ENCODE measurements at places on chromosomes 16 and 17.

GRCh38 chr16:66881014-66881417 lies 701 bp downstream of the PDP2 start:
- no peak for DNase-seq

DNA sequence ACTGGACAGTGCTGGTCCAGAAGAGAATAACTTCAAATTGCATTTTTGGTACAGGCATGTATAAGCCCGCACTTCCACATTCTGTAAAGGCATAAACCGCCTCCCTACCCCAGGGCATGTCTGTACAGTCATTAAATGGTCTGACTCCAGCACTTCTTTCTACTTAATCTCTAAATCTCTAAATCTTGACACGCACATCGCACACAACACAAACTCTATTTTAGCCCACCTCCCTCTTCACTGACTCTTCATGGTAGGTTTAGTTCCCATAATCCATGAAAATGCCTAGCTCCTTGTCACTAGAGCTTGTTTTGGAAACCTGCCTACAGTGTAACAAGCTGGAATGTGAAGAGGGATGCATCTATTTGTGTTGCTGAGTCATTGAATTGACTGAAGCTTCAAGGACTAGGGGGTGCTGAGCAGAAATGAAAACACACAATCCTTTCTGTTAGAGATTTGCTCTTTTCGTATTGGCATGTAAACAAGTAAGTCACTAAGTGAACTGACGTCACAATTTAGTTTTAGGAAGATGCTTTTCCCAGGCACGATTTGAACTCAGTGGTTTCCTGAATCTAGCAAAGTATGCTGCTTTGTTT lies 1.6 kb upstream of the DUSP14 start:
- peak; percentile 23 for DNase-seq

DNA sequence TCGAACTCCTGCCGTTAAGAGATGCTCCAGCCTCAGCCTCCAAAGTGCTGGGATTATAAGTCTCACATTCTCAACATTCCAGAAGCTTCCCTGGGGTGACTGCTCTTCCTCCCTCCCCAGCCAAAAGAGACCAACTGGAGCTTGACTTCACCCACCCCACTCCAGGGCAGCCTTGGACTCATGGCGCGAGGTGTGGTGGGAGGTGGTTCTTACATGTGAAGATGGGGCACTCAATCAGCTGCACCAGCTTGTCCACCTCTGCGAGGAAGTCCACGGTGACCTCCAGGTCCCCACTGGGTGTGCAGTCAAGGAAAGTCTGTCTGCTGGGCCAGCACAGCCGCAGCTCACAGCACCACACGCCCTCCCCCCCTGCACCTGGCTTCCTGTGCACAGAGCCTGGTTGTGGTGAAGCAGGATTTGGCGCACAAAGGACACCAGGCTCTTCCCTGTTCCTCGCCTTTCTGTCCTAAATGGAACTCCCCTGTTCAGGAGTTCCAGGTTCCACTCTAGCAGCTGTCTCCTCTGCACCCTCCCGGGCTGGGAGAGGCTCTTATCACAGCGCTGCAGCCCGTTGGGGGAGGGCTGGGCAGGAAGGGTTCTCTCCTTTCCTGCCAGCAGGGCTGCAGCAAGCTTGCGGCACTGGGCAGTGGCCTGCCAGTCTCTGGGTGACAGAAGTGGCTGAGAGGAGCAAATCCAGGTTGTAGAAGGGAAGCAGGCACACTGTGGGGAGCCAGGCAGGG lies 9.6 kb upstream of the MTSS2 start:
- DNase-seq: no peak

DNA sequence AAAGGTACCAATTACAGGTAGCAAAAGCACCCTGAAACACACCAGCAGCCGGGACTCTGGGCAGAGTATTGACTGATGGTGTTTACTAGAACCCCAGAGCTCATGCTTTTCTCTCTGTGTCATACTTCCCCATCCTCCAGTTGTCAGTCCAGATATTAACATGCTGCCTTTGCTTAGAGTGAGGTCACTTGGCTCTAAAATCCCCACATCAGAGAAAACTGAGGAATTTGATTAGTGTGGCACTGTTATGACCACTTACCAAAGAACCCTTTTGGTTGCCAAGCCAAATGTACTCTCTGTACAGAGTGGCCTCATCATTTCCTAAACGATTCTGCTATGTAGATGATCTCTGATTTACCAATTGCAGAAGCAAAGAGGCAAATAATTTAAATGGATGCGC lies 80.4 kb downstream of the ABCC12 start:
- no peak for DNase-seq
